Activated CD4-positive, alpha-beta memory T cell treated with anti-CD3 and anti-CD28 coated beads, Interleukin-2, amount 10 ng/mL, durations not matched to agents 7 days and 5 days (primary cell): ENCODE measurements at places on chromosomes 1 and 21. TPM values are rescaled to one million over a fixed set of nuclear protein-coding genes. Genes with fewer than 3 reads are reported as not detected.
A peak's percentile ranks its signal among the peaks of the same experiment; 100 is the strongest.

DNA sequence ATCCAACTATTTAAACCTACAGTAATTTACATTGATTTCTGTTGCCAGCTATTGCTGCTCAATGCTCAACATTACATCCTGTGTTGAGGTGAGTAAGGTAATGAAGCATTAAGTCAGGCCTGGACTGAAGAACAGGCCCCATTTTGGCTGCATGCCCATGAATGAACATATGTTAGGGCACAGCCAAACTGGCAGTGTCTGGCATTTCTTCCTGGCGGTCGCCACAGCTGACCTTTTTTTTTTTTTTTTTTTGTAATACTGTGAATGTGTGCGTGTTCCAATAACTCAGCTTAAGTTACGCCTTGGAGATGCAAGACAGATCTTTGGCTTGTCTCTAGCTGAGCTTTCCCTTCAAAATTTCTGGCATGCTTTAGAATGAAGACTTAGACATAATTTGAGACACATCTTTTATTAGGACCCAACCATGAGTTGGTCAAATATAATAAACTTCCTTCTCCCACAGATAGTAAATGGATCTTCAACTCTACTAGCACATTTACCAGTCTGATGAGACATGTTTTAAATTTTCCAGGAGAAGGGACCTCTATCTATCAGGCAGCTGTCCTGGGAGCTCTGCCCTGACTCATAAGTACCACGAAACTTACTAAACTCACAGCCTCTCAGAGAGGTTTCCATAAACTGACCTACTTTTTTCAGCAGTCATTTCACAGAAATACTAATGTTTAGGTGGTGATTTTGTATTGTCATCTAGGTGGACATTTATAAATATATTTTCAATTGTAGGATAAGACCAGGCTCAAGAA lies 341.1 kb upstream of the RUNX1 start:
- DNase-seq = no peak

DNA sequence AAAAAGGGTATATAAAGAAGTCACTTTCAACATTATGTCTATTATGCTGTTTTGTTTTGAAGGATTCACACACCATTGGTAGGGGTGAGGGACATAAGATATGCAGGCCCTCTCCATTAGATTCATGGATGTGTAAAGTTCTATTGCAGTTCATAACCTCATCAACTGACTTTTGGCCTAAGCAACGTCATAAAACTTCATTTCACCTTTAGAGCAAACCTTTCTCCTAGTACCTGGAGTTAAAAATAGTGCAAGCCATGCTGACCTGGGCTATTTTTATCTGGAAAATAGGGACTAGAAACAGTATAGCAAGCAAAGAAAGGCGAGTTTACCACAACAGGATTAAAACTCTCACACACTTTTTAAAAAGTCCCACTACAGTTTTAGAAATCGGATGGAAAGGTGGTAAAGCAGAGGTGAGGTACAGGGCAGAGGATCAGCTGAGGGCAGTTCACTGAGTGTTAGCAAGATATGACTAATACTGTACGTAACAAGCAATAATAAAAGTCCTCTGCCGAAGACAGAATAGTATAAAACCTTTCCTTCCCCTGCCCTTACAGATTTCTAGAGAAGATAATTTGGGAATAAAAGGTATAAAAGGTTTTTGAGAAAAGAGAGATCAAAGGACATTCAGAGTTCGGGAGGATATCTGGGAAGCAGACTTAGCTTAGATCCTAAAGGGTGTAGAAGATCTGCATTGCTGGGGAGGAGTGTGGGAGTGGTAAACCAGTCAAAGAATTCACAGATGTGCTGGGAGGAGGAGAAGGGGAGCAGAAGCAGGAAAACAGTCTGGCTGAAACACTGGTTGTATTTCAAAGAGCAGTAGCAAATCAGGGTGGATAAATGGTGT lies 14.3 kb downstream of the EGLN1 start:
- no peak for DNase-seq

- no peak for DNase-seq
These were observed 616.9 kb downstream of the AJAP1 start for GRCh38 chr1:5271264-5271663.

DNA sequence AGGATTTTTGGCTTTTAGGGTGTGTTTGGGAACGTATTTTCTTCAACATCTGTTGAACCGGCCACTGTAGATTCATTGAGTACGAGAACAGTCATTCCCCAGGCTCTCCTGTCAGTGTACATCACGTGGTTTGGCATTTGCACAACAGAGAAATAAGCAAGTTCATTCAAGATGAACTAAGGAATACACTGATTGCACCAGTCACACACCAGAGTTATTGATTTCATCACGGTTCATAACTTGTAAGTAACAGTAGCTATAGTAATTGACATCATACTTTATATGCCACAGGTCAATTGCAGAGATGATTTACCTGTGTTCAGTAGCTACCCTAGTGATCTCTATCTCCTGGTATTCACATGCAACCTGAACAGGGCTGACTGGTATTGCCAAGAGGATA lies 90.7 kb upstream of the ETS2 start:
- DNase-seq = no peak

DNA sequence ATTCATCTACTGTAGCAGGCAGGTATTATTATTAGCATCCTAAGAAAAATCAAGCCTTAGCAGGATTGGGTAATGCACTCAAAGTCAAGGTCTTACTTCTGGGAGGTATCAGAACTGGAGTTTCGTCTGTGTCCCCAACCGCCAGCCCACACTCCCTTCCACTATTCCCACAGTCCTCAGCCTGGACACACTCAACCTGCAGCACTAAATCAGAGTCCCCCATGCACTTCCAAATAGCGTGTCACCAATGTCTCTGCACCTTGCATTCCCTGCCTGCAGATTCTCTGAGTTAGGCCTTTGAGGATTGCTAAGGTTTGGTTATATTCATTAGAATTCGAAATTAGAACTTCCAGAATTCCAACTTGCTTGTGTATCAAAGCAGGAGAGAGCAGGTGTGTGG lies 3.9 kb downstream of the LYPD8 start:
- no peak for DNase-seq

DNA sequence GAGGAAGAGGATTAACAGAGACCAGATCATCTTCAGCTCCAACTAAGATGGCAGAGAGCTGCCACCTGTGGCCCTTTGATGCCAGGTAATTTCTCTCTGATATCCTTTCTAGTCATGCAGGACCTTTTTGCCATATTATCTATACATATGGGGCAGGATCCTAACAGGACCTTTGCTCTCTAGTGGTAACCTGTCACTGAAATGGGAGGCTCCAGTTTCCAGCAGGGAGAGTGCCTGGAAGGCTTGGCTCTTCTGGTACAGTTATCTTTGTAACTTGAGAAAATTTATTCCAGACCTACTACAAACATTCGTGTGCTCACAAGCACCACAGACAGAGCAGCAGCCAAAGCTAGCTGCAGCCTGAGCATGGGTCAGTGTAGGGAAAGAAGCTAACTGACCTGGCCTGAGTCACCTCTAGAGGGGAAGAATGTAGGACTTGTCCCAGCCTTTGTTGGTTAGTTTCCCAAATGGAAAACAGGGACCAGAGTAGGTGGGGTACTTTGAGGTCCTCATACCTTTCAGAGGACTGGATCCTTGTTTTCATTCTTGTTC lies 86.5 kb upstream of the MACF1 start:
- no peak for DNase-seq

DNA sequence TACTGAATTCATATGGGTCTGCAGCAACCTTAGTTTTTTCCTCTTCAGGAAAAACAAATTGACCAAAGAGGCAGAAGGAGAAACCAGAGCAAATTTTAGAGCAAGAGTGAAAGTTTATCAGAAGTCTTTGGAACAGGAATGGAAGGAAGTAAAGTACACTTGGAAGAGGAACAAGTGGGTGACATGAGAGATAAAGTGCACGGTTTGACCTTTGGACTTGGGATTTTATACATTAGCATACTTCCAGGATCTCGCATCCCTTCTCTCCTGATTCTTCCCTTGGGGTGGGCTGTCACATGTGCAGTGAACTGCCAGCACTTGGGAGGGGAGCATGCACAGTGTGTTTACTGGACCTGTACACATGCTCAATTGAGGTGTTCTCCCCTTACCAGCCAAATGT lies 754.8 kb upstream of the ADAMTS5 start:
- DNase-seq = no peak

- no peak for DNase-seq
These were observed 68.4 kb downstream of the TNR start for GRCh38 chr1:175675017-175675416.

DNA sequence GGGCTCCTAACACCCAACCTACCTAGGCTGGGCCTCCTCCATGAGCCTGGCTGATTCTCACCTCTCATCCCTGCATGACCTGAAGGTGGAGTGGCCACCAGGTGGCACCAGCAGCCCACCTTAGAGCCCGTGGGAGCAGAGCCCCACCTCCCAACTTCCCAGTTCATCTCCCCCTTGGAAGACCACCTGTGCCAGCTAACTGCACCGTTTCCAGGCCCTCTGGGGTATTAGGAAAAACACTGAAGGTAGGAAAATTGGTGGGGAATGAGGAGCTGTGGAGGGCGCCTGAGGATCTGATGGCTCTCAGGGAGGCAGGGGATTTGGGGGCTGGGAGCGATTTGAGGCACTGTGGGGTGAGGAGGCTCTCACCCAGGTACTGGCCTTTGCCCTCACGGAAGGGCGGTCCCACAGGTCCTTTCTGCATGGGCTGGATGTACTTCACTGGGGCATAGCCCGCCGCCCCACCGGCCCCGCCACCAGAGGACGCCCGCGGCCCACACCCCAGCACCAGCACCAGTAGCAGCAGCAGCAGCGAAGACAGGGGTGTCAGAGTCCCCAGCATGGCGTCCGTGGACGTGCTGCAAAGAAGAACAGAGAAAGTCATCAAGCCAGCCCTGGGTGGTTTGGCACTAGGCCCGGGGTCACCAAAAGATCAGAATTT lies 11.1 kb downstream of the ADPRS start:
- DNase-seq = peak; percentile 78

- peak; percentile 91 for DNase-seq
These were observed at the start of gene PACC1 for GRCh38 chr1:212414328-212415106. PACC1 (minus strand) TSS chr1:212414886; CDS start chr1:212414757, 129 bp downstream.

GRCh38 chr21:28719723-28720122 lies 273.0 kb downstream of the LTN1 start:
- DNase-seq = no peak

- DNase-seq = no peak
These were observed 24.8 kb downstream of the GABPA start for GRCh38 chr21:25759573-25759972.

GRCh38 chr1:247324204-247324787 lies 7.4 kb downstream of the ZNF496 start:
- DNase-seq = no peak

Gene BSND
- 0.08 TPM for total RNA-seq

Gene EEIG2
- total RNA-seq = 23.6 TPM

Gene PFKL
- total RNA-seq = 221 TPM

Gene PKLR
- total RNA-seq = not detected

Gene FLG2
- total RNA-seq = not detected

Gene IFI16
- 394 TPM for total RNA-seq

Gene BTG2
- total RNA-seq = 116 TPM
